ENCODE measurements at places on chromosomes 2 and 18.

DNA sequence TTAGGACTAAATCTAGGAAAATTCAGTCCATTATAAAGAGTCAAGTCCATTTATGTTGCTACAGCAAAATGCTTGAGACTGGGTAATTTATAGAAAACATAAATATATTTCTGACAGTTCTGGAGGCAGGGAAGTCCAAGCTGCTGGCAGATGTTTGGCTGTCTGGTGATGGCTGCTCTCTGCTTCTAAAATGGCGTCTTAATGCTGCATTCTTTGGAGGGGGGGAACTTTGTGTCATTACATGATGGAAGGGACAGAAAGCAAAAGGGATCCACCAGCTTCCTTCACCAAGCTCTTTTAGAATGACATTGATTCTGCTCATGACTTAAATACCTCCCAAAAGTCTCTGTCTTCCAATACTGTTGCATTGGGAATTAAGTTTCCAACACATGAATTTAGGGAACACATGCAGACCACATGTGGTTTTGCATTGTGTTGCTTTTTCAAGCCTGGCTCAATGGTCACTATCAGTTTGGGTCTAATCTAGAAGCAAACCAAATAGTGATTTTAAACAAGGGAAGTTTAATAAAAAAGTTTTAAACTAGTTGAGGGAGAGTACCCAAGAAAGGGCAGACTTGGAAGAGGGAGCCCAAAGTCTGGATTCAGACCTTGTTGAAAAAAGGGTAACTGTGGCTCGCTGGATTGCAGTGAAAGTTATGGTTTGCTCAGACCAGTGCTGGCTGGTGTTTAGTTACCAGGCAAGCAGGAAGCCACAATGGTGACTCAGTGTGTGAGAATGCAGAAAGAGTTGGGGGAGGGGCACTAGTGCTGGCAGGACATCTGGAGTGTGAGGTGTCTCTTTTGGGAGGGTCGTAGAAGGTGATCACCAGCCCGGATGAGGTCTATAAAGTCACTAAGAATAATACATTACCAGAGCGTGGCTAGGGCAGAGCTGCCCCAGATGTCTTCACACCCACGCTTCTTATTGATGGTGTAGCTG lies 30.8 kb downstream of the C18orf54 start:
- peak; percentile 91 for DNase-seq

DNA sequence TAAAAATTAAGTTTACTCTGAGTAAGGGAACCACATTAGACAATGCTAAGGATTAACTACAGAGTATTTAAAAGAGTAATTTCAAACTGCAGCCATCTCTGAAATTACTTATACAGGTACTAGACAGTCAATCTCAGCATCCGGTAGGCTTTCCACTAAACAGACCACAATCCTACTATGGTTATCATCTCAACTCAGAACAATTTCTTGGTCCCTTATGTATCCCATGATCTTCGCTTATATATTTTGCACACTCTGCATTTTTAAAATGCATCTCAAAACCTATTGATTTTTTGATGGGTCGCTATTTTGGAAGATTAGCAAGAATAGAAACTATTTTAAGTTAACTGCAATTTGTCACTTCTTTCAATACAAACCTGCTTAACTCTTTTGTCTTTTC lies 1.4 kb downstream of the PPP4R1 start:
- no peak for DNase-seq

GRCh38 chr2:98576666-98577312 lies 31.5 kb downstream of the COA5 start:
- DNase-seq: no peak

- DNase-seq: peak; percentile 20
Measured at GRCh38 chr2:219010162-219010756, 17.0 kb upstream of the CRYBA2 start.

DNA sequence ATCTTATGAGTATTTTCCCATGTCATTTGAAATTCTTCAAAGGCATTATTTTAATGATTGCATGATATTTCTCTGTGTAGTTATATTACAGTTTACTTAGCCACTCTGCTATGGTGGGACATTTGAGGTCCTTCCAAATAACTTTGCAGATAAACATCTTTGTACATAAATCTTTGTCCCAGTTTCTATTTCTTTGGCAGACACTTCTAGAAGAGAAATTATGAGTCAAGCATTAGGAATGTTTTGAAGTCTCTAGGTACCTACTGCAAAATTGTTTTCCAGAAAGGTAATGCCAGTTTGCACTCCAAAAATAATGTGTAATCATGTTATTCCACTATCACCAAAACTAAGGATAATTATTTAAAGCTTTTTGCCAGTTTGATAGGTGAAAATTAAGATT lies 149.7 kb downstream of the EN1 start:
- DNase-seq: peak; percentile 58

DNA sequence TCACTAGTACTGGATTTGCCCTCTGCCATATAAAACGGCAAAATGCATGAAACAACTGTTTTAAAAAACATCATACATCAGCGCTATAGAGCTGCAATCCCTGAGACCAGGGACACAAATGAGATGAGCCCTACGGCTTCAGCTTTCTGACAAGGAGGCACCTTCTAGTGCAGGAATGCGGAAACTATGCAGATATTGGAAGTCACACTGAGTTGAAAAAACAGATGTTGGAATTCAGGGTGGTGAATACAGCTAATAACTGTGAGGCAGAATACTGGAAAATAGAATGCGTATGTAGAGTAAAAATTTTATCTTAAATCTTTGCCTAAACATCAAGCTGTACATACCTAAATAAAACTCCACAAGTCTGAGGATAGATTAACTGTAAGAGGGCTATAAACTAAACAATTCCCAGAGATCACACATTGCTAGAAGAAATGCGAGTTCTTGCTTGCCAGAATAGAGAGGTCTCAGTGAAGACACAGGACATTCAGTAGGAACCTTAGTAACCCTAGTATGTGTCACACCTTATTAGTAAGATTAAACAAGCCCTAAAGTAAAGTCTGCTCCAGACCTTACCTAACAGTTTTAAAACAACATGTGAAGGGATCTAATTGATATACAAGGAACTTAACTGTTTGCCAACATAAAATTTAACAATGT lies 541.4 kb upstream of the DDX18 start:
- peak; percentile 0 for DNase-seq

GRCh38 chr2:45103351-45104345 lies 94.4 kb upstream of the SIX2 start:
- DNase-seq: no peak

GRCh38 chr2:137117385-137117784 lies 352.0 kb downstream of the THSD7B start:
- peak; percentile 18 for DNase-seq

DNA sequence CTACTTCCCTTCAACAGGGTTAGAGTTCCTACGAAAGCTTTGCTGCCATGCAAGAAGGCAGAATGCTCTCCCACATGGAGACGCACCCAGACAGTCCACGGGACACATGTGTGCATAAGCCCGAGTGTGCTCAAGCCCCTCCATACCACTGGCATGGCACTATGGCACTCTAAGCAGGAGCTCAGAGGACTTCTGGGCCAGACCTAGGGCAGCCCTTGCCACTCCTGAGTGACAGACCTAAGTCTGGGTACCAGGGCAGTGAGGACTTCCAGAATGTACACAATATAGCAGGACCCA lies 11.4 kb upstream of the ARID5A start:
- DNase-seq: no peak

DNA sequence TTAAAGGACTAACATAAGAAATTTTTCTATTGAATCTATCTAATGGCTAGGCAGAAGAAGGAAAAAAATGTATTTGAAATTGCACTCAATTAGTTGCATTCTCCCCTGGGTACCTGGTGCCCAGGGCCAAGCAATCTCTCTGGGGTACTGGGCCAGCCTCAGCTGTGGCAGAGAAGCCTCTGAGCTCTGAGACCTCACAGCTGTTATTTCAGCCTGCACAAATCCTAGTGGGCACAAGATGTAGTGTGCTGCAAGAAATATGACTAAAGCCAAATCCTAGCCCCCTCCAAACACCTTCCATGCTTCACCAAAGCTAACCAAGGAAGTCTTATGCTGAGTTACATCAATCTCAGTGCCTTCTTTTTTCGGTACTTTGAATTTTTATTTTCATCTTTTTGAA lies 478.4 kb downstream of the STK39 start:
- DNase-seq: no peak

GRCh38 chr2:39542523-39542922 lies 105.4 kb upstream of the MAP4K3 start:
- DNase-seq: no peak

- DNase-seq: no peak
Measured at GRCh38 chr2:7243276-7243675, 326.1 kb downstream of the RNF144A start.

- peak; percentile 20 for DNase-seq
Measured at GRCh38 chr2:190500054-190500502, 34.4 kb downstream of the NEMP2 start.

- DNase-seq: no peak
Measured at GRCh38 chr2:2834105-2834504, 503.0 kb upstream of the MYT1L start.

GRCh38 chr2:135843671-135844070 lies 6.7 kb upstream of the LCT start:
- DNase-seq: no peak

GRCh38 chr18:63312737-63313395 lies 6.7 kb downstream of the BCL2 start:
- DNase-seq: no peak

DNA sequence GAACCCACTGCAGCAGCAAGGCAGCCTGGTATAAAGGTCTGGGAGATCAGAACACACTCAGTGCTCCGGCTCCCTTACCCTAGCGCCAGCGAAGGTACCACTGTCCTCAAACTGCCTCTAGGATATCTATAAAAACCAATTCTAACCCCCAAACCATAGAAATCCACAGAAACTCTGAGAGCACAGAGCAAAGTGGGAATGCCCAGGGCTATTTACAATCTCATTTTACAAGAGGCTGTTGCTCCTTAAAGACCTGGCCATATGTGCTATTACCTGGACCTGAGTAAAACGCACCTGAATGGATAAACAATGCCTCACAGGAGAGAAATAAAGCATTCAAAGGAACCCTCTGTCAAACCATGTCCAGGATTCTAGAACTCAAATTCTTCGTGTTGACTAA lies 4.3 kb downstream of the STK39 start:
- DNase-seq: no peak
